Smooth muscle cell of bladder (primary cell): ENCODE measurements at places on chromosomes 3 and 15. TPM values are rescaled to one million over a fixed set of nuclear protein-coding genes. Genes with fewer than 3 reads are reported as not detected.

Gene TMEM207
- not detected in 2 replicates for total RNA-seq

Gene RBP2
- not detected in 2 replicates for total RNA-seq

Gene ARNT2
- 5.5 and 7.0 TPM in 2 replicates for total RNA-seq

Gene THBS1
- 1,557 and 2,356 TPM in 2 replicates for total RNA-seq

Gene TMEM108
- not detected in 2 replicates for total RNA-seq

Gene C2CD4B
- 0.28 TPM in 1 of 2 replicates, not detected in the other for total RNA-seq

Gene TGM4
- not detected in 2 replicates for total RNA-seq

Gene SENP2
- 26.6 and 35.9 TPM in 2 replicates for total RNA-seq

Gene GNAT1
- total RNA-seq = not detected in 2 replicates

Gene LRRC31
- total RNA-seq = not detected in 2 replicates

Gene FBXL22
- total RNA-seq = 0.57 and 1.4 TPM in 2 replicates

Gene CMTM8
- total RNA-seq = not detected in 2 replicates

Gene KLHL40
- total RNA-seq = not detected in 2 replicates

Gene PDZRN3
- 72.0 and 77.3 TPM in 2 replicates for total RNA-seq

Gene SLC28A1
- total RNA-seq = not detected in 2 replicates

Gene TRPM1
- total RNA-seq = not detected in 2 replicates

Gene FGF7
- 976 and 1,252 TPM in 2 replicates for total RNA-seq

Gene GOLGB1
- 55.3 and 60.3 TPM in 2 replicates for total RNA-seq

Gene SPINT1
- 0.18 and 0.43 TPM in 2 replicates for total RNA-seq

Gene CHL1
- 2.6 and 4.0 TPM in 2 replicates for total RNA-seq

Gene SCN10A
- total RNA-seq = under 0.01 TPM in 1 of 2 replicates, not detected in the other

Gene LDHAL6B
- not detected in 2 replicates for total RNA-seq

Gene CISH
- total RNA-seq = 0.57 and 1.3 TPM in 2 replicates

Gene ROPN1B
- total RNA-seq = not detected in 2 replicates

Gene MBD4
- total RNA-seq = 30.0 and 38.7 TPM in 2 replicates

Gene PLSCR5
- not detected in 2 replicates for total RNA-seq

Gene MAP4
- total RNA-seq = 56.8 and 65.8 TPM in 2 replicates

Gene TIMP4
- total RNA-seq = 5.1 and 6.8 TPM in 2 replicates

Gene GABRR3
- total RNA-seq = 0.09 and 0.14 TPM in 2 replicates

Gene CNTN3
- 0.28 and 2.4 TPM in 2 replicates for total RNA-seq

Gene SLC15A2
- total RNA-seq = 0.14 and 0.37 TPM in 2 replicates

Gene TMED3
- 198 and 201 TPM in 2 replicates for total RNA-seq

Gene RTF1
- 15.3 and 15.8 TPM in 2 replicates for total RNA-seq

Gene CILP
- total RNA-seq = 0.28 and 0.65 TPM in 2 replicates

Gene LRRC28
- total RNA-seq = 13.3 and 14.5 TPM in 2 replicates

Gene TNNC1
- total RNA-seq = 1.00 and 1.8 TPM in 2 replicates

Gene SEMA3G
- total RNA-seq = under 0.01 TPM in 2 replicates

Gene DPPA2
- total RNA-seq = not detected in 2 replicates

Gene MKRN3
- 0.28 and 1.4 TPM in 2 replicates for total RNA-seq

Gene CCR3
- total RNA-seq = 0.09 TPM in 1 of 2 replicates, not detected in the other

Gene ADGRG7
- not detected in 2 replicates for total RNA-seq

Gene GPR149
- total RNA-seq = not detected in 2 replicates

Gene ZMAT3
- 22.8 and 35.5 TPM in 2 replicates for total RNA-seq

Gene SCG3
- total RNA-seq = not detected in 2 replicates

Gene ZNF620
- total RNA-seq = 0.83 and 0.85 TPM in 2 replicates

Gene IL5RA
- total RNA-seq = not detected in 2 replicates

Gene TM2D3
- total RNA-seq = 37.0 and 42.3 TPM in 2 replicates

Gene SPRED1
- total RNA-seq = 30.7 and 39.0 TPM in 2 replicates

Gene PLAAT1
- 0.18 TPM in 1 of 2 replicates, not detected in the other for total RNA-seq

Gene CAMP
- not detected in 2 replicates for total RNA-seq

Gene SNX1
- 35.0 and 42.7 TPM in 2 replicates for total RNA-seq

Gene PLA2G4B
- total RNA-seq = 0.71 and 0.92 TPM in 2 replicates

Gene ROPN1
- total RNA-seq = not detected in 2 replicates

Gene NR1I2
- total RNA-seq = not detected in 2 replicates

Gene RHOA
- 401 and 422 TPM in 2 replicates for total RNA-seq

Gene CACNA1D
- total RNA-seq = 0.14 and 0.28 TPM in 2 replicates
